Stimulated activated CD8-positive, alpha-beta memory T cell treated with anti-CD3 and anti-CD28 coated beads, Interleukin-2, amount 100 ng/mL, for 48 hours (primary cell): ENCODE measurements at places on chromosomes 2 and 18.
A peak's percentile ranks its signal among the peaks of the same experiment; 100 is the strongest.

GRCh38 chr18:24231773-24232735, 93.2 kb downstream of the CABYR start:
- DNase-seq: no peak

GRCh38 chr2:143726151-143726845, 597.1 kb downstream of the ARHGAP15 start:
- no peak for DNase-seq

DNA sequence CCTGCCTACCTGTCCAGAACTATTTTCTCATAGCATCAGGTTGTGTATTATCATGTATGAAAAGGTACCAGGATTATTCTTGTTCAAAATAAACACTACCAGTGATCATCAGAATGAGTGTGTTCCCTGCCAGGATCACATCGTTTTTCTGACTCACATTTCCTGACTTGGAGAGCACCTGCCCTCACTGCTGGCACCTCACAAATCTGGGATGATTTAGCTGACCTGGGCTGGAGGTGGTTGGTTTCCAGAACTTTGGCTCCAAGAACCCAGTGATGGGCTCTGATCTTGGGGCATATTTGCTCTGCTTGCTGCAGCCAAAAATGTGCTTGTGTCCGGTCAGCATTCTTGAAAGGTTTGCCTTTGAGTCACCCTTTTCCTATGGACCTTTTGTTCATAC, 836.3 kb upstream of the ACVR2A start:
- DNase-seq: no peak

GRCh38 chr18:48962994-48963561, 12.3 kb upstream of the SMAD7 start:
- no peak for DNase-seq

DNA sequence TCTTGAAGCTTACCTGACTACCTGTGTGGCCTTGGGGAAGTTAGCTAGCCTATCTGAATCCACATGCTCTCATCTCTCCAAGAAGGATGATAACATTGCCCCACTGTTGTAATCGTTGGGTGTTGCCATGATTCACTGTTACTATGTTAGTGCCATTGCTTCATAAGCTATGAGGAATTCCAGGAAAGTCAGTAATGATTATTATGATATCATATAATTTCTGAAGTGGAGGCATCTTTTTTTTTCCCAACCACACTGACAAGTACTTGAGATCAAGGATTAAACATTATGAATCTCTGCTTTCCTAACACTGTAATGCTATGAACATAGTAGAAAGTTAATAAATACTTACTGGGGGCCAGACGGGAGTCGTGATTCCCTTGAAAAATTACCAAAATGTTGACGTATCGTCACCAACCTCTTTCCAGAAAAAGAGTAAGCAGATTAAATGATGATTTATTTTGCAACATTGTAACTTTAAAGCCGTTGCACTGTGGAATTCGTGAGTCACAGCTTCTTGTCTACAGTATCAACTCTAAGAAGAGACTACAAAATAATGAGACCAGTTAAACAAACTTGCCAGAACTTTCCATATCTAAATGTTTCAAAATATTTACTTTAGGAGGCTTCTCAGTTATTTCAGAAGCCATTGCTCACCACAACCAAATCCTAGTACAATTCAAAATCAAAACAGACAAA, 459.9 kb downstream of the PIK3C3 start:
- DNase-seq: no peak

- DNase-seq: no peak
Observed at GRCh38 chr18:8423051-8423557, 186.1 kb upstream of the RAB12 start.

DNA sequence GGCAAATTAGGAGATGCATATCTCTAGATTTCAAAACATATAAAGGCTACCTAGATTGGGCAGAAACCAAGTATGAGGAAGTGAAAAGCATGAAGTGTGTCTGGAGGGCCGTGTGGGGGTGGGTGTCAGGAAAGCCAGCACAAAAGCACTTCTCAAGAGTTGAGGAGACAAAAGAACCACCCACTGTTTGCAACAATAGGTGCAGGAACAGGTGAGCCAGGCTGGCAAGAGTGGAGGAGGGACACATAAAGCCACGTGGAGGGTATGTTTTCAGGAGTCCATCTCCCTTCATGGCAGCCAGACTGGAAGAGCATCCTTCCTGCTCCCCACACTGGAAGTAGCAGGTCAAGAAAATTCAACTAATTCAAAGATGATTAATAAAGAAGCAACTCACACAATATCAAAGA, 96.4 kb downstream of the CERS6 start:
- no peak for DNase-seq

GRCh38 chr18:75203416-75204268, 5.3 kb downstream of the PTGR3 start:
- no peak for DNase-seq

DNA sequence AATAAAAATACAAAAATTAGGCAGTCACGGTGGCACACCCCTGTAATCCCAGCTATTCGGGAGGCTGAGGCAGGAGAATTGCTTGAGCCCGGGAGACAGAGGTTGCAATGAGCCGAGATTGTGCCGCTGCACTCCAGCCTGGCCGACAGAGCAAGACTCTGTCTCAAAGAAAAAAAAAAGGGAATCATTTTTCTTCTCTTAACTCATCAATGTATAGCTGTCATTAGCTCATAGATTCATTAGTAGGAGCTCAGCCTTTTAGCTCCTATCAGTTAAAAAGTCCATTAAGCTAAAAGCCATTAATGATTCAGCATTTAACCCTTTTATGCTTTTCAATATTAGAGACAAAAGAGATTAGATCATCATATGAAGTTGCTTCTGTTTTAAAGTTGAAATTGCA, 5.8 kb upstream of the NBAS start:
- no peak for DNase-seq

DNA sequence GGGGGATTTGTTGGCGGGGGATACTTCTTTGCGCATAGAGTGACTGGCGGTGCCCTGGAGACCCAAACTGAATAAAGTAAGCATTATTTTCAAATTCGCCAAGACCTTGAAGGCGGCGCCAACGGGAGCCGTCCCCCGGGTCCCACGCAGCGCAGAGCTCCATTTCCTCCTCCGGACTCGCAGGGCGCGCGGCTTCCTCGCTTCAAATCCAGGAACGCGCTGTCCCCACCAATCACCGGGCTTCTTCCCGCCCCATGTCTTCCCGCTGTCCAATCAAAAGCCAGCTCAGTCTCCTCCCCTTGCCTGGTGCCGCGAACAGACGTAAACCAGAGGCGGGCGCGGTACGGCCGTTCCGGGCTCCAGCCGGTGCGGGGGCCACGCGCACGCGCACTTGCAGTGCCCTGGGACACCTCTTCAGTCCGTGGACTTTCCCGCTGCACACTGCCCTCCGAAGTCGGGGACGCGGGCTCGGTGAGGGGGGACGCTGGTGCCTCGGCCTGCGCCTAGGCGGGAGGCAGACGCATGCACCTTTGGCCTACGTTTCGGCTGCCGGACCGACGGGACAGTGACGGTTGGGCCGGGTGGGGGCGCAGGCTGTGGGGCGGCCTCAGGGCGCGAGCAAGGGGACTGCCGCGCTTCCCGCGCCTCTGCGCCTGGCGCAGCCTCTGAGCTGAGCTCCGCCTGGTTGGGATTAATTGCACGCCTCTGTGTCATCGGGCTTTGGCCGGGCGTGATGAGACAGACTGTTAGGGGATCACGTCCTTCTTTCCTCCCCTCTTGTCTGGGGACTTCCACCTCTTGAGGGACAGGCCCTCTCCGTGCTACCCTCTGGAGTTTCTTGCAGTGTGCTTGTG, at the start of gene CEP192:
TSS of gene CEP192 (plus strand) at position 396 of the 854 bp plus-strand sequence. CDS start 8,063 bp downstream, outside the sequence.
- peak; percentile 94 for DNase-seq

- peak; percentile 90 for DNase-seq
Observed at GRCh38 chr2:168455645-168456520, at the start of gene CERS6. TSS of gene CERS6 (plus strand) at chr2:168456272. CDS start at chr2:168456449, 177 bp downstream.

DNA sequence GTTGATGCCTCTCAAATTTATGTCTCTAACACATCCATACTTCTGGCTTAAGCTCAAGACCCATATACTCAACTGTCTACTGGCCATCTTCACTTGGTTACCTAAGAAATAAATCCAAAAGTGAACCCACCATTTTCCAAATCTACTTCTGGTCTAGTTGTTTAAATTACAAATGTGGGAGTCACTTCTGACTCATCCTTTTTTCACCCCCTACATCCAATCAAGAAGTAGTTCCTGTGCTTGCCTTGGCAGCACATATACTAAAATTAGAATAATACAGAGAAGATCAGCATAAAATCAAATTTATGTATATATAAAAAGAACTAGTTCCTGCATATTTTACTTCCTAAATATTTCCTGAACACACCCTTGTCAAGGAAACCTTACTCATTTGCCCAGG, 53.6 kb downstream of the STRN start:
- no peak for DNase-seq

DNA sequence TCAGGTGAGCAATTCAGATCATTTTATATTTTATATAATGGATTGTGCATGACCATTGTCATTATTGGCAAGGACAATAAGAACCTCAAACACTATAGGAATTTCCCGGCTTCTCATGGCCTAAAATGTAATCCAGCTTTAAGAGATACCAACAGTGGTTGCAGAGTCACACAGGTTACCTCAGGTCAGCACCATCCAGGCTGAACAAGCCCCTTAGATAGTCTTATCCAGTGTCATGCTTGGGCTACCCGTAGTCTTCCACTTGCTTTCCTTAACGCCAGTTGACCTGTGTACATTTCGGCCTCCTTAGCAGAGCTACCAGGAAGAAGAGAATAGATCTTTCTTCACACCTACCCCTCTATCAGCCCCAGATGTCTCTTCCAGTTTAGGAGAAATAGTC, 293.3 kb upstream of the SYT4 start:
- DNase-seq: no peak

- no peak for DNase-seq
Observed at GRCh38 chr2:191927319-191927867, 80.5 kb upstream of the CAVIN2 start.

DNA sequence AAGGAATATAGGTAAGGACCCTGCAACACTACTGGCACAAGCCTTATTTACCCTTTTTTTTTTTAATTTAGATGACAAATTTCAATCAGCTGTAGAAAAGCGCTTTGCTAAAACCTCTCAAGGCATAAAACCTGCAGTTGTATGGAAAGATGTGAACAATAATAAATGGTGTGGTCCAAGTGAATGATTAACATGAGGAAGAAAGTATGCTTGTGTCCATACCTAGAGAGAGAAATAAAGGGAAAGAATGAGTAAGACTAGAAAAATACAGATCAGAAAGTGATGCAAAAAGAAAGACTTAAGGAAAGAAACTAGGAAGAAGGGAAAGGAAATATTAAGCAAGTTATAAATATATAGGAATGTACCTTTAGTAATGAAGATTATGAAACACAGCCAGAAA, 119.2 kb upstream of the SCN7A start:
- no peak for DNase-seq

GRCh38 chr2:144501118-144501517, 18.8 kb downstream of the ZEB2 start:
- no peak for DNase-seq

GRCh38 chr18:52046842-52047241, 293.2 kb upstream of the DCC start:
- no peak for DNase-seq

- DNase-seq: no peak
Observed at GRCh38 chr18:75406491-75407445, 20.7 kb downstream of the SMIM21 start.

- no peak for DNase-seq
Observed at GRCh38 chr2:5867056-5867455, 174.9 kb downstream of the SOX11 start.
